ENCODE measurements at places on chromosomes 5 and 9. TPM values are rescaled to one million over a fixed set of nuclear protein-coding genes. Genes with fewer than 3 reads are reported as not detected.

DNA sequence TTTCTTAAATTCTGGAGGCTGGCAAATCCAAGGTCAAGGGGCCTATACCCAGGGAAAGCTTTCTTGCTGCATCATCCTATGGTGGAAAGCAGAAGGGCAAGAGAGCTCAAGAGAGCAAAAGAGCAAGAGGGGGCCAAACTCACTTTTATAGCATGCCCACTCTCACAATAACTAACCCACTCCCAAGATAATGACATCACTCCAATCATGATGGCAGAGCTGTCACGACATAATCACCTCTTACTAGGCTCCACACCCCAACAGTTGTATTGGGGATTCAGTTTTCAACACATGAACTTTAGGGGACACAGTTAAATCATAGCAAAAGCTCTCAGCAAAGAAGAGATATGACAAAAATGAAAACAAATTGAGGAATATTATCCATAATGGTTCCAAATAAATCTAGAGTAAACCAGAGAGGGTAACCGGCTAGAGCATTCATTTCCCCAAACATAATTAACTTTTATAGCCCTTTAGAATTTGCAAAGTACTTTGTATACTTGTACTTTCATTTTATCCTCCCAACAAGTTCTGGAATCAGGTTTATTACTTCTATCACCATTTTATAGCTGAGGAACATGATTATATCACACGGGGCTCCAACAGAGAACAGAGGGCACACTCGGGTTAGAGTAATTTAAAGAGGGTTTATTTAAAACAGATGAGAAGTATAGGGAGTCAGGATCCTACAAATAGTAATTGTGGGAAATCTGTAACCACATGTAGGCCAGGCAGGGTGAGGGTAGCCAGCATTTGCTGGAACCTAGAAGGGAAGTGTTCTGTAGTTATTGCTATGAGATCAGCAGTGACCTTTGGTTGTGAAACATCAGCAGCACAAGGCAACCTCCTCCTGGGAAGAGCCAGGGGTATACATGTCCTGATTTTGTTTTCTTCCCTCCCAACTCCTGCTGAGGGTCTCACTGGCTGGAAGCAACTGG lies 7.2 kb upstream of the TARS1 start:
- H3K4me1 ChIP-seq = no peaks in the 10 kb centered on the region
- no peaks in the 10 kb centered on the region for H3K27me3 ChIP-seq

DNA sequence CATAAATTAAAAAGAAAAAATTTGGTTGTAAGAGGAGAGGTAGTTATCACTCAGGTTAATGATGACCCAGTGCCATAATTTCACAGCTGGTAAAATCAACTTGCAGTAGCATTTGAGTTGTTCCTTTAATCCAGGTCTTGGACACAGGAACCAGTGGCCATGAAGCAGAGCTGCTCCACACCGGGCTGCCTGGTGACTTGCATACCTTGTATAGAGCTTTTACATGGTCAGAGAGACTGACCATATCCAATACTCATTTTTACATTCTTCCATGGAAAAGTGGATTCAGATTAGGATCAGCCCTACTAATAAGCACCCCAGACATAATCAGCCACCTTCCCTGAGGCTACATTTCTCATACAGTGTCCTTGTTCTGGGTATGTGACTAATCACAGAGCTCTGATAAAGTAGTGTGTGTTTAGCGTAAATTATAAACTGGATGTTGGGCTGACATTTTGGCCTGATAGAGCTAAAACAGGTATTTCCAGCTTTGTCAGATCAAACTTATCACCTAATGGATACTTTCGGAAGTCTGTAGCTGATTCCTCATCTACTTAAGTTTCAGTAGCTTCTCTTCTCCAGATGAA lies 77.0 kb upstream of the ZSWIM6 start:
- H3K4me1 ChIP-seq = no peaks in the 10 kb centered on the region
- H3K4me3 ChIP-seq = no peak overlapping the region
- DNase-seq = no peak
- no peaks in the 10 kb centered on the region for H3K27me3 ChIP-seq
- no peak overlapping the region for H3K27ac ChIP-seq

DNA sequence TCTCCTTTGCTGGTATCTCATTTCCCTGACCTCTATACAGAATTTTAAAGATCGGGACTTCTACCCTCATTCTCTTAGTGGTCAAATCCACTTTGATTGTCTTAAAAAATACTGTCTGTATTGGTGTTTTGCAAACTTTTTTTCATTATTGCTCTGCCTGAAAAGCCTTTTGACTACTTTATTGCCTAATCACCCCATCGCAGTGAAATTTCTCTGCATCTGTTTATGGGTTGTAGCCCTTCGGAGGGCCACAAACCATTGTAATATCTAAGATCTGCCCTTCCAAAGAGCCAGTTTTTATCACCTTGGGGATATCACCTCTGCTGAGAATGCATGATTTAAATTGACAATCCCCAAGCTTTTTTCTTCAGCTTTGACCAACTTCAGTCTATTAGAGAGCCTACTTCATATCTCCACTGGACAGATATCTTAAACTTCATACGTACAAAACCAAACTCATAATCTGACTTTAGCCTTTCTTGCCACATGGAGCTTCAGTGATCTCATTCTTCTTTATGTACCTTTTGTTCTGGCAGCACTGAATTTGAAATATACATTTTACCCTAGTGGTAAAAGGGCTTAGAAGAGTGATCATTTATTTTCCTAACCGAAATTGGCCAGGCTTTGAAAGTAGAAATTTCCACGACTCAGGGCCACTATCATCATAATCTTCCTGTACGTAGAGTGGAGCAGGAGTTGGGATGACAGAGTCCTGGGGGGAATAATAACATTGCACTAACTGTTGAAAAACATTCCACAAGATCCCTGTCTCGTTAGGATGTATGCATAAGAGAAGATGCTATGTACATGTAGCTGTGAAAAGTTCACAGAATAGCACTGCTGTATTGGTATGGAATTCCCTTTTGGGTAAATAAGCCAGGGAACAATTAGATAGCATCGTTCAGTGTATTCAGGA lies 21.4 kb downstream of the KIF2A start:
- peaks cover 40% of the 10 kb centered on the region for H3K4me1 ChIP-seq
- DNase-seq = no peak
- peaks cover 1% of the 10 kb centered on the region for H3K36me3 ChIP-seq
- H3K4me3 ChIP-seq = no peak overlapping the region
- no peaks in the 10 kb centered on the region for H3K27me3 ChIP-seq

DNA sequence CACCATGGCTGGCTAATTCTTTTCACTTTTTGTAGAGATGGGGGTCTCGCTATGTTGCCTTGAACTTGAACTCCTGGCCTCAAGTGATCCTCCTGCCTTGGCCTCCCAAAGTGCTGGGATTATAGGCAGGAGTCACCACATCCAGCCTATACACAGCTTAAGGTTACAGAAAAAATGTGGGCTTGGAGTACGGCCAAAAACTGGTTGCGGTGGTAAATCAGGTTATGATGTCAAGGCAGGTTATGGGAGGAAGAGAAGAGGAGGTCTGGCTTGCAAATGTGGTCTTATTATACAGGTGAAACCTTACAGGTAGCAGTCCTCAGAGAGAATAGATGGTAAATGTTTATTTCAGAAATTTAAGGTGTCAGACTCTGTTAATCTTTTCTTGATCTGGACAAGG lies 30.7 kb upstream of the SYK start:
- H3K4me1 ChIP-seq = peaks cover 73% of the 10 kb centered on the region
- H3K36me3 ChIP-seq = no peaks in the 10 kb centered on the region

- no peaks in the 10 kb centered on the region for H3K27me3 ChIP-seq
- no peak for DNase-seq
- H3K4me1 ChIP-seq = no peaks in the 10 kb centered on the region
These were observed 71.5 kb downstream of the MRPS27 start for GRCh38 chr5:72248410-72248981.

GZMA gene
- polyA plus RNA-seq = 1.0 TPM
